ENCODE measurements at places on chromosomes 1 and 21.

- H3K4me1 ChIP-seq, result peaks cover 21% of the 10 kb centered on the region
- no peaks in the 10 kb centered on the region for H3K36me3 ChIP-seq
- ATAC-seq, result peak; percentile 61
- H3K4me3 ChIP-seq, result peak overlapping the region; percentile 75
- H3K27me3 ChIP-seq, result peaks cover 53% of the 10 kb centered on the region
- H3K27ac ChIP-seq, result peak overlapping the region; percentile 24
These were observed 7.6 kb downstream of the CDKN2C start for GRCh38 chr1:50977575-50978143.

DNA sequence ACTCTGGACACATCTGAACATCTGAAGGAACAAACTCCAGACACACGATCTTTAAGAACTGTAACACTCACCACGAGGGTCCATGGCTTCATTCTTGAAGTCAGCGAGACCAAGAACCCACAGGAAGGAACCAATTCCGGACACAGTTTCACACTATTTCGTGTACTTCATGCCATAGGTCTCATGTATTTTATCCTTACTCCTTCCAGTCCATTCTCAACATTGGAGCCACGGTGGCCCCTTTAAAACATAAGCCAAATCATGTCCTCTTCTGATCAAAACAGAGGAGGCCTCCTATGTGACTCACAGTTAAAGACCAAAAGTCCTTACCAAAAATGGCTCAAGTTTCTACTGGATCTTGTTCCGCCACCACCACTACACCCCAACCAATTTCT lies 29.8 kb upstream of the RCOR3 start:
- ATAC-seq, result no peak
- no peak overlapping the region for H3K27ac ChIP-seq
- no peaks in the 10 kb centered on the region for H3K27me3 ChIP-seq

- ATAC-seq, result no peak
- no peaks in the 10 kb centered on the region for H3K36me3 ChIP-seq
These were observed 548.1 kb downstream of the BRINP3 start for GRCh38 chr1:189929501-189930099.

DNA sequence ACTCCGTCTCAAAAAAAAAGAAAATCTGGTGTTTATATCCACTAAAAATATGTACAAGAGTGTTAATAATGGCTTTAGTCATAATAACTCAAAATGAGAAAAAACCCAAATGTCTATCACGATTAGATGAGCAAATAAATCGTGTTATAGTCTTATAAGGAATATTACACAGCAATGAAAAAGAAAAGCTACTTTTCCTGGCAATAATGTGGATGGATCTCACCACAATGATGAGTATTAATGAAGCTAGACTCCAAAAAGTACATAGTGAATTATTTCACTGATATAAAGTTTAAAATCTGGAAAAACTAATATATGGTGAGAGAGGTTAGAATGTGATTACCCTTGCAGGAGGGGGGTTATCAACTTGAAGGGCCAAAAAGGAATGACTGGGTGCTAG lies 9.7 kb downstream of the CD244 start:
- no peaks in the 10 kb centered on the region for H3K36me3 ChIP-seq
- H3K27me3 ChIP-seq, result peaks cover 2% of the 10 kb centered on the region
- H3K4me1 ChIP-seq, result no peaks in the 10 kb centered on the region
- H3K4me3 ChIP-seq, result no peak overlapping the region

GRCh38 chr1:1122078-1122811 lies 6.4 kb upstream of the C1orf159 start:
- H3K4me1 ChIP-seq, result peaks cover 36% of the 10 kb centered on the region
- H3K4me3 ChIP-seq, result peak overlapping the region; percentile 41
- H3K27ac ChIP-seq, result peak overlapping the region; percentile 77
- H3K36me3 ChIP-seq, result no peaks in the 10 kb centered on the region

GRCh38 chr1:119186471-119186870 lies 46.0 kb upstream of the WARS2 start:
- H3K4me3 ChIP-seq, result no peak overlapping the region
- H3K4me1 ChIP-seq, result no peaks in the 10 kb centered on the region
- H3K36me3 ChIP-seq, result peaks cover 73% of the 10 kb centered on the region
- H3K27ac ChIP-seq, result no peak overlapping the region

- no peak overlapping the region for H3K27ac ChIP-seq
- H3K4me3 ChIP-seq, result no peak overlapping the region
- H3K36me3 ChIP-seq, result no peaks in the 10 kb centered on the region
- H3K27me3 ChIP-seq, result no peaks in the 10 kb centered on the region
- H3K4me1 ChIP-seq, result no peaks in the 10 kb centered on the region
These were observed 50.2 kb downstream of the DPYD start for GRCh38 chr1:97870589-97870988.

DNA sequence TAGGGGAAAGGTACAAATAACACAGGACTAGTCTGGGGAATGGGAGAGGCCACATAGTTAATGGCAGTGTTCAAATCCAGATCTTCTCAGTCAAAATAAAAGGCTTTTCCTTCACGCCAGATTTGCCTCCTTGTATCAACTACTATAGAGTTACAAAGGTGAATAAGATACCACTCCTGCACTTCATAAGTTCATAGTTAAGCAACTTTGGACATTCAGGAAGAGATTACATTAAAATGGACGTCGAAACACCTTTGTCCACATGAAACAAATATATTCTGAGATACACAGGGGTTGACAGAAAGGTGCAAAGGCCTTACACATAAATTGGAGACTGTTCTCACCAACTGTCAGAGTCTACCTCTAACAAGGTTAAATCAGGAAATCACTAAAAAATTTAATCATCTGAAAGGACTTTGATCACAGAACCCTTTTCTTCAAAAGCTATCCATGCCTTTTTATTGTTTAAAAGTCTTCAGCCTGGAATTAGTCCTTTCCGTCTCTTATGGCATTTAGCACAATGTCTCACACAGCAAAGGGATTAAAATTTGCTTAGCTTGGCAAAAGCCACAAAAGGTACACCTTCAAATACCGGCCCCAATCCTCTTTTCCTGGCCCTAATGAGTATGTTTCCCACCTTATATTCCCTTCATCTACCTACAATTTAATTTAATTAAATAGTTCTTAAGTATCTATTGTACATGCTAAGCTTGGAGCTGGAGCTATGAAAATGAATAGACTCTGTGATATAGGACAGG lies 8.1 kb downstream of the F5 start:
- no peak overlapping the region for H3K4me3 ChIP-seq
- ATAC-seq, result no peak
- peaks cover 11% of the 10 kb centered on the region for H3K27me3 ChIP-seq
- no peaks in the 10 kb centered on the region for H3K36me3 ChIP-seq
- H3K27ac ChIP-seq, result no peak overlapping the region

GRCh38 chr1:110083866-110084226 lies 13.4 kb upstream of the ALX3 start:
- H3K4me3 ChIP-seq, result peak overlapping the region; percentile 82
- H3K36me3 ChIP-seq, result no peaks in the 10 kb centered on the region
- H3K27ac ChIP-seq, result peak overlapping the region; percentile 45
- peaks cover 86% of the 10 kb centered on the region for H3K27me3 ChIP-seq
